Fibroblast of the aortic adventitia (primary cell): ENCODE measurements at places on chromosomes 11 and 22. TPM values are rescaled to one million over a fixed set of nuclear protein-coding genes. Genes with fewer than 3 reads are reported as not detected.

DNA sequence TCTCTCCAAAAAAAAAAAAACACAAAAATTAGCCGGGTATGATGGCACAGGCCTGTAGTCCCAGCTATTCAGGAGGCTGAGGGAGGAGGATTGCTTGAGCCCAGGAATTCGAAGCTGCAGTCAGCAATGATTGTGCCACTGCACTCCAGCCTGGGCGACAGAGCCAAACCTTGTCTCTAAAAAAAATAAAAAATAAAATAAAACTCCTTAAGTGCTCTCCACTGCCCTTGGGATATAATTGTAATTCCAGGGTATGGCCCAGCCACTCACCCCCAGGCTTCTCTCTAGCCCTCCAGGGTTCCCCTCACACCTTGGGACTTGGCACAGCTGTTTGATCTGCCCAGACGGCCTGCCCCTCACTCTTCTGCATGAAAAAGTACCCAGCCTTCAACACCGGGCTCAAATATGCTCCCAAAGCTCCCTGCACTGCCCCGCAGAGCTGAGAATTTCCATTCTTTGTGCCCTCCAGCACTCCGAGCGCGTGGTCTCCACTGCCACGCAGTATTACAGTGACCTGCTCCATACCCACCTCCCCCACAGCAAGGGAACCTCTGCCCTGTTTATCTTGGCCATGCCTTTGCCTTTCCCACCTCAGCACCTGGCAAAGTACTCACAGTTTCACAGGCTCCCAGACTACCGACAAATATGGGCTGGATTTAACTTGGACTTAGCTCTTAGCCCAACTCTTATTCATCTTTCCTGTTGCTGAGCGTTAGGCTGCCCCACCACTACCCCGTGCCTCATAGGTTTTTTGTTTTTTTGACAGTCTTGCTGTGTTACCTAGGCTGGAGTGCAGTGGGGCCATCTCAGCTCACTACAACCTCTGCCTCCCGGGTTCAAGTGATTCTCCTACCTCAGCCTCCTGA, 7.6 kb upstream of the FTH1 start:
- peak; percentile 50 for DNase-seq

DNA sequence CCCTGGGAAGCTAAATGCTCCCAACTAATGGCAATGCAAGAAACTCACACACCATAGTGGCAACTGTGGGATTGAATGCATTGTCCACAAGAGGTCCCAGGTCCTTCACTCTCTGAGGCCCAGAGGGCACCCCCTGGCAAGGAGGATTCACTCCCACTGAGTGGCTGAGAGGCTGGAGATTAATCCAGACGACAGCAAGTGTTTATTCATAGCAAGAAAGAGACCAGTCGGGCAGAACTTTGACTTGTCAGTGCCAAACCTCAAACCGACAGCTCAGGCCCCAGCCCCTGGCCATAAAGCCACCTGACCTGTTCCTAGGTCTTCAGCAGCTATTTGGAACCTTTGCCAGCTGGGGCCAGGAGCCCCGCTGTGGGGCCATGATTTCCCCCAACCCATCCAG, 54.5 kb upstream of the MPEG1 start:
- no peak for DNase-seq

- no peak for DNase-seq
Measured at GRCh38 chr11:67283481-67283963, 5.6 kb upstream of the ANKRD13D start.

GRCh38 chr11:115317277-115318185, 186.7 kb downstream of the CADM1 start:
- no peak for DNase-seq

EHF gene
- total RNA-seq, result 0.18 TPM in 1 of 2 replicates, not detected in the other

FBLN1 gene
- total RNA-seq, result 335 and 561 TPM in 2 replicates

- peak; percentile 53 for DNase-seq
Measured at GRCh38 chr11:66321606-66322005, 4.8 kb upstream of the CD248 start.

NPTXR gene
- total RNA-seq, result 1.3 and 2.0 TPM in 2 replicates

SERHL2 gene
- 2.0 and 2.2 TPM in 2 replicates for total RNA-seq

DNA sequence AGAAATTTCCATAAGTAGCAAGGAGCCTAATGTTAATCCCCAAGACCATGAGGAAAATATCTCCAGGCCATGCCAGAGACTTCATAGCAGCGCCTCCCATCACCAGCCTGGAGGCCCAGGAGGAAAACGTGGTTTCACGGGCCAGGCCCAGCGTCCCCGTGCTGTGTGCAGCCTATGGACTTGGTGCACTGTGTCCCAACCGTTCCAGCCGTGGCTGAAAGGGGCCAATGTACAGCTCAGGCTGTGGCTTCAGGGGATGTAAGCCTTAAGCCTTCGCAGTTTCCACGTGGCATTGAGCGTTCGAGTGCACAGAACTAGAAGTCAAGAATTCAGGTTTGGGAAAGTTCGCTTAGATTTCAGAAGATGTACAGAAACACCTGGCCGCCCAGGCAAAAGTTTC, 510.7 kb downstream of the CNTN5 start:
- no peak for DNase-seq

DNA sequence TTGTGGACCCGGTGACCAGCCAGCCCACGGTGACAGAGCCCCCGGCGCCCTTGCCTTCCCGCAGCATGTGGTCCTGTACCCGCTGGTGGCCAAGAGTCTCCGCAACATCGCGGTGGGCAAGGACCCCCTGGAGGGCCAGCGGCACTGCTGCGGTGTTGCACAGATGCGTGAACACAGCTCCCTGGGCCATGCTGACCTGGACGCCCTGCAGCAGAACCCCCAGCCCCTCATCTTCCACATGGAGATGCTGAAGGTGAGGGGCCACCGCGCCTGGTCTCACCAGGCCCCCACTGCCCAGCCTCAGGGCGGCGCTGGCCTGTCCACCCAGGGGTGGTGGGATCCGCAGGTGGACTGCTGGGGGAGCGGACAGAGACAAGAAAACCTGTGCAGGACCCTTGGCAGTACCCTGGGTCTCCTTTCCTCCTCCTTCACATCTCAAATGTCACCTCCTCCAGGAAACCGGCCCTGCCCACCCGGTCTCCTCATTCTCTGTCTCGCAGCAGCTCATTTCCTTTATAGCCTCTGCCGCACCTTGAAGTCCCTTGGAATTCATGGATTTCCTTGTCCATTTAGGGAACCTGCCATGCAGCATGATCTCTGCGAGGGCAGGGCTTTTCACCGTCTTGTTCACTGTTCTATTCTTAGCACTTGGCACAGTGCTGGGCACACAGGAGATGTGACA, 6.5 kb downstream of the AIP start:
- no peak for DNase-seq

- no peak for DNase-seq
Measured at GRCh38 chr11:18769802-18770456, 21.7 kb downstream of the PTPN5 start.

OR51E2 gene
- not detected in 2 replicates for total RNA-seq

- peak; percentile 47 for DNase-seq
Measured at GRCh38 chr22:43848366-43849171, 13.7 kb downstream of the SULT4A1 start.

- no peak for DNase-seq
Measured at GRCh38 chr11:90223248-90223585, 368 bp upstream of the CHORDC1 start.

DNA sequence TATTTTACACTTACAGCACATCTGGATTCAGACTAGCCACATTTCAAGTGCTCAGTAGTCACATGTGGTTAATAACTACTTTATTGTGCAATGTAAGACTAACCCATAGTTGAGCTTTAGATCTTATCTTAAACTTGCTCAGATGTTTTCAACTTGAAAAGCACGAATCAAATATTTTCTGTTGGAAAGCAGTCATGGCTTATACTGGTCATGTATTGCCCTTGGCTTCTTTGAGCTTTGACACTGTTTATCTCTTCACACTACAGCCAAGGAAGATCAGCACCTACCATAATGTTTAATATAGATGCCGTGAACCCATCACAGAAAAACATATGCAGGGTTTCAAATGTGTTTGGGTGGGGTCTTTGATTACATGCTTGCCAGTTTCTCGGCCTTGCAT, 4.4 kb downstream of the RBX1 start:
- peak; percentile 62 for DNase-seq
